ENCODE measurements at places on chromosomes 13 and 19. TPM values are rescaled to one million over a fixed set of nuclear protein-coding genes. Genes with fewer than 3 reads are reported as not detected.

The LCP1 gene
- total RNA-seq: 0.99 TPM

The PLIN5 gene
- not detected for total RNA-seq

GRCh38 chr13:40671956-40672764, 5.7 kb upstream of the FOXO1 start:
- peak; percentile 80 for DNase-seq

- DNase-seq: no peak
These were observed 147.2 kb upstream of the ZNF507 start for GRCh38 chr19:32197896-32198882.

- no peak for DNase-seq
These were observed 427.1 kb upstream of the PRR20A start for GRCh38 chr13:56713656-56714055.

DNA sequence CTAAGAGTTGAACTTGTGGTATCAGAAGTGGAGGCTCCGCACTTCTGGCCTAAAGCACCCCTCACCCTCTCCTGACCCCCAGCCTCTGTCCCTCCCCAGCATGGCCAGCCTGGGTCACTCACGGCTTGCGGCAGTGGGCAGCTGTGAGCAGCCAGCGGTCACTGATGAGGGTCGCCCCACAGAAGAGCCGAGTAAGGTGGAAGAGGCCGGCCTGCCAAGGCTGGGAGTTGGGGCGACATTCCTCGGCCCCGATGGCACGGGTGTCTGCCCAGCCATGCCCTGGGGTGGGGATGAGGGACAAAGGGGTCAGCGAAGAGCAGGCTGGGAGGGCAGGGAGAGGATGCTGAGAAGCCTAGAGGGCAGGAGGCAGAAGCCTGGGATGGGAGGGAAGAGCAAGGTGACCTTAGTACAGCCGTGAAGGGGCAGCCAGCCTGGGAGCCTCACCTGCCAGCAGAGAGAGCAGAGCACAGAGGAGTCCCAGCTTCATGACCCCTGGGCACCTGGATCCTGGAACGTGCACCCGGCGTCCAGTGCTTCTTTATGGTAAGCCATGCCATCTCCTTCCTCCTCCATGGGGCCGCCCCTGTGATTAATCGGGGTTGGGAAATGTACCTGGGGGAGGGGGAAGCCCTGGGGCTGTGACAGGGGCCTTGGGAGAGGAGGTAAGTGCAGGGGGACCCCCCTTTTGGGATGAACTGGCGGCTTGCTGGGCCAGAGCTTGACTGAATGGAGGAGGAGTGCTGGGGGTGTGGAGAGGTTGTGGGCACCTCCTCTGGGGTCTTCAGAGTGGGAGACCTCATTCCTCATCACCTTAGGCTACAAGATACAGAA, 7.9 kb upstream of the KLK8 start:
- no peak for DNase-seq

GRCh38 chr19:12788682-12789097, 2.6 kb upstream of the JUNB start:
- DNase-seq: peak; percentile 75

GRCh38 chr13:49082653-49083536, 107.2 kb downstream of the FNDC3A start:
- peak; percentile 47 for DNase-seq
